ENCODE measurements at places on chromosomes 2 and 18.

GRCh38 chr2:133835821-133836619, 267.8 kb upstream of the NCKAP5 start:
- DNase-seq, result no peak

DNA sequence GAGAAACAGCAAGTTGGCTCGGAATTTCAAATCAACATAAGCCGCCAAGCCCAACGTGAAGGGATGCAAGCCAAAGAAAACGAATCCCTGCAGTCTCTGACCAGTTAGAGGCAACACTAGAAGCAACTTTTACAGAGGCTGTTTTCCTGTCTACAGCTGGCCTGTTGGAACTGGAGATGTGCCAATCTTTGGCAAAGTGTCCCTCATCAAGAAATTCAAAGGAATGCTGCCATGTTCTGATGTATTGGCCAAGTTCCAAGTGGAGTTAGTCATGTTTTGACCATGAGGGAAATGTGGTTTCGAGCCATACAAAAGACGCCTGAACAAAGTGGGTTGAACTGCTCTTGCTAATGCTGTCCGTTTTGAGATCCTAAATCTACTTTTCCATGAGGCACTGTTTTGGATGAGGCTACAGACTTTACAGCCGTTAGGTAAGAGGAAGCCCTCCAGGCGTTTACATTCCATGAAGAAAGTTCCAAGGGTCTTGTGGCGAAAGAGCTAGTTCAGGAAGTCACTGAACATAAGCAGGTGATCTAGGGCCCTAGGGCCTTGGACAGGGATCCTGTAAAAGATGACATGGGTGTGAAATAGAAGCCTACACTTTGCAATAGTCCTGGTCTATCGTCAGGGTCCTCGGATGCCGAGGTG, 140.7 kb upstream of the PXDN start:
- no peak for DNase-seq

DNA sequence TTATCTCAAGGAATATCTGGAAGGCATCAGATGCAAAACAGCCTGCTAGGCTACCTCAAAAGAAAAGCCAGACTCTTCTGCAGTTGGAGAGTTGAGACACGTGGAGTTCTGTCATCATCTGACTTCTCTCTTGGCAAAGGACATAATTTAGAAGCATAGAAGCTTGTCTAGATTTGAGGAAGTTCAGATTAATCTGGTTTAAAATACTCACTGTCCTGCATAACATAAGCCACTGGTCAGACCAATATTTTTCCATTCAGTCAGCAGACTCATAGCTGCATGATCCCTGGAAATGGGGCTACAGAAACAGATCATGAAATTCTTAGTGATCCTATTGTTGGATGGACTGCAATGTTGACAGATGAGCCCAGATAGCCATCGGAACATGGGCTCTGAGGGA, 349.0 kb downstream of the TXNL1 start:
- no peak for DNase-seq

DNA sequence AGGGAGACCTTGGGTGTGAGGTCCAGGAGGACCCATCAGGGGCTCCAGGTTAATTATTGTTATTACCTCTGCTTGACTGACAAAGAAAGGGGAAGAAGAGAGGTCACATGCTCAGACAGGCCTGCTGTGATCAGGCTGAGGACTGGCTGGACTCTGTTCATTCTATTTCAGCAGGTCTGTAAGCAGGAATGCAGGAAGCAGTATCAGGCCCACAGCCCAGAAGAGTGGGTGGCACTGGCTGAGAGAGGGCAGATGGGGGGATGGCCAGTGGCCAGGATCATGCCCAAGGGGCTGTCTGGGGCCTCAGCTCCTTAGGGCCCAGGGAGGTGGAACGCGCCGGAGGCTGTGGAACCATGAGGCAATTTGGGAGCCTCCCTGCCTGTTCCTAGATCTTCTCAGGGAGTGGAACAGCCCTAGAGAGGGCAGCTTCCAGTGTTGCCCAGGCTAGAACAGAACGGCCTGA, 43.7 kb upstream of the ZBTB7C start:
- no peak for DNase-seq

- no peak for DNase-seq
Observed at GRCh38 chr2:190340369-190340768, 3.0 kb upstream of the INPP1 start.

GRCh38 chr2:159290289-159290907, 3.9 kb upstream of the WDSUB1 start:
- DNase-seq, result no peak

- DNase-seq, result no peak
Observed at GRCh38 chr2:76447294-76447693, 736.6 kb upstream of the GCFC2 start.

GRCh38 chr2:8679827-8680731, 1.8 kb upstream of the ID2 start:
- DNase-seq, result no peak

GRCh38 chr2:16608661-16609643, 56.7 kb downstream of the CYRIA start:
- DNase-seq, result peak; percentile 65

DNA sequence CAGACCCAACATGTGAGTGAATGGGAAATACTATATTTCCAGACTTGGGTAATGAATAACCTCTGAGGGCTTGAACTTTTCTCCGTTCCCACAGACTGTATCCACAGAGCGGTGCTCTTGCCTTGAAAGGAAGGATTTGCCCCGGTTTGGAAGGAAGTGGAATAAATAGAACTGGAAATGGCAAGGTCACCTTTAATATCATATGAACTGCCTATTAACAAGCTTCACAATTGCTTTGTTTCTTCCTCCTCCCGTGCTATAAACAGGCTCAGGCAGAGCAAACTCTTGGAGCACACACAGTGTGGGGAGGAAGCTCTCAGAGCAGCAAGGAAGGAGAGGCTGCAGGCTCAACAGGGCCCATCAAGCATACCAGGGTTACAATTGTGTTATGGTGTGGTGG, 28.5 kb upstream of the DARS1 start:
- DNase-seq, result no peak

DNA sequence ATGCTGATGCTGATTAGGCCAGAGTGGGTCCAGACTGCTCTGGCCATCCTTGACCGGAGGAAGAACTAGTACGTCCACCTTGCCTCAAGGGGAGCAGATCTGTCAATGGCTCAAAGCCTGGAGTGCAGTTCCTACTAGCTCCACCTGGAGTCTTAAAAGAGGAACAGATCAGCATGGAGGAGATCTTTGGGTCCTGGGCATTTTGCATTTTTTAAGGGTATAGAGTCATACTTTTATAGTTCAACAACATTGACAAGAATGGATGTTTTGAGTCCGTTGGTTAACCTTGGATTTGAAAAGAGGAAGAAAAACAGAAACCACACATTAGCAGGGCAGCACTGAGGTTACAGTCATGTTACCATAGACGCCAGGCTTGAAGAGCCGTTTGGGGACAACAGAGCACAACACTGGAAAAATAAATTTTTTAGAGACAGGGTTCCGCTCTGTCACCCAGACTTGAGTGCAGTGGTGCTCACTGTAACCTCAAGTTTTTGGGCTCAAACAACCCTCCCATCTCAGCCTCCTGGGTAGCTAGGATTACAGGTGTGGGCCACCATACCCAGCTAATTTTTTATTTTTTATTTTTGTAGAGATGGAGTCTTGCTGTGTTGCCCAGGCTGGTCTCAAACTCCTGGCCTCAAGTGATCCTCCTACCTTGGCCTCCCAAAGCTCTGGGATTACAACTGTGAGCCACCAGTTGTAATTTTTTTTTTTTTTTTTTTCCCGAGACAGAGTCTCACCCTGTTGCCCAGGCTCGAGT, 78.5 kb downstream of the PRKCE start:
- DNase-seq, result no peak

DNA sequence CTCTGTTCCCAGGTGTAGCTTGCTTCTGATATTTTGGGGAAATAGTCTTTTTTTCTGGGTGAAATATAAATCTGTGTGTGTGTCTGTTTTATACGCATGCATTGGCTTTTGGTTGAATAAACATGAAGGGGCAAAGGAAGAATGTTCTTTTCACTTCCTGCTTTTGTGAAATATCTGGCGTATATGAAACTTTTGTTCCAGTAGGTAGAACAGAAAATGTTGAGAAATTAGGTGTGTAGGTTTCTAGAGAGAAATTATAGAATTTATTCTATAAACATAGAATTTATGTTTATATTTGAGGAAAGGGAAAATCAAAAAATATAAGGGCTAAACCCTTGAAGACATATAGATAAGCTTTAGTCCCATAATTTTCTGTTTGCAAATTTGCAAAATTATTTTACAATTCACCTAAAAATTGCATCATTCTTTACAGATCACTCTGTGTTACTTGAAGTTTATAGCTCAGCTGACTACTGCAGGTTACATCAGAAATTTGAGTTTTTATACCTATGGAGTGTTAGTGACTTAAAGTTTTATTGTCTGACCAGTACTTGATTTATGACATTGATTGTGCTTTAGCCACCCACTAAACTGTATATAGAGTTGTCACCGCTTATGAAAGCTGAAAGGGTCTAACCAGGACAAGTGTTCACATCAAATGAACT, 116.1 kb downstream of the FAM117B start:
- no peak for DNase-seq

GRCh38 chr2:226832061-226832460, 3.8 kb upstream of the RHBDD1 start:
- DNase-seq, result no peak

- DNase-seq, result no peak
Observed at GRCh38 chr2:223161873-223162458, 110.0 kb downstream of the KCNE4 start.

- no peak for DNase-seq
Observed at GRCh38 chr2:160735696-160736095, 242.1 kb upstream of the RBMS1 start.

DNA sequence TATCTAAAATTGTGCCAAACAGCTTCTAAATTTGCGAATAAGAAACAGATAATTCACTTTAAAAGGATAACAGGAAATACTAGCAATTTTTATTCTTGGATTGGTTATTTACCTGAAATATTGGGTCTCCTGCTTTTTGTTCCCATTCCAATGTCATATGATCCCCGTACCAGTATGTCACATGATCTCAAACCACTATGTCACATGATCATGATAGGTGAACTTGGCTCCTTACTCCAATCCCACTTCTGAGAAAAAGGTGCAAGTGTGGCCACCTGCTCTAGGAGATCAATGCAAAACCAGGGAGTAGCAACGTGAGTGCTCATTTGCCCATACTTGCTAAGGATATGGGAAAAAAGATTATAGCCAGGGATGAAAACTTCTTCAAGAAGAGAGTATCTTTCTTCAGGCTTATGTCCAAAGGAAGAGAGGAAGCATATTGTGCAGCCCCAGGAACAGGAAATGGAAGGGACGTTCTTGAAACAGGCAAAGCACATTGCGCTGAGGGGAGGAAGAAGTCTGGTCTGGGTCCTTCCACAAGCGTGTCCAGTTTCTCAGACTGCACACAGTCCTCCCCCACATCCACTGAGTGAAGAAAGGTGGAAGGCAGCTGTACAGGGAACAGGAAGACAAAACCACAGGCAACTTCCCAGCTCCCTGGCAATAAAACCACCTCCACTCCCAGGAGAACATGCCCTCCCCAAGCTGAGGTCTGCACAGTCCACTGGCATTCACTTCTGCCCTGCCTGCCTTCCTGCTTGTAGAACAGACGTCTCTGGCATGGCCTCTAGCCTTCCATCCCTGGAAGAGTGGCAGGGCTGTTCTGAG, at the start of gene LYG2:
Gene LYG2 (minus strand): TSS at position 176 of the 828 bp plus-strand sequence. CDS start 1,406 bp downstream, outside the sequence.
- DNase-seq, result no peak

- no peak for DNase-seq
Observed at GRCh38 chr2:11043245-11043644, 112.0 kb upstream of the SLC66A3 start.

- DNase-seq, result no peak
Observed at GRCh38 chr2:12440731-12441130, 276.0 kb upstream of the TRIB2 start.

DNA sequence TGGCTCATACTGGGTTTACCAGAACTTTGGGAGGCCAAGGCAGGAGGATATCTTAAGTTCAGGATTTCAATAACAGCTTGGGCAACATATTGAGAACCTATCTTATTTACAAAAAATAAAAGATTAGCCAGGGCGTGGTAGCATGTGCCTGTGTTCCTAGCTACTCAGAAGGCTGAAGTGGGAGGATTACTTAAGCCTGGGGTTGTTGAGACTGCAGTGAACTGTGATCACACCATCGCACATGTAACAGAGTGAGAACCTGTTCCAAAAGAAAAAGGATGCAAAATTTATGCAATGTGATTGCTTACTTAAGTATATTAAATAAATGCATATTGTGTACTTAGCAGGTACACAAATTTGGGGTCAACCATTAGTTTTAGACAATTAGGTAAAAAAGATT, 768.9 kb upstream of the CDH7 start:
- DNase-seq, result no peak

GRCh38 chr2:60408811-60409530, 144.5 kb downstream of the BCL11A start:
- no peak for DNase-seq

- peak; percentile 25 for DNase-seq
Observed at GRCh38 chr2:238970553-238971081, 122.7 kb downstream of the TWIST2 start.

- DNase-seq, result no peak
Observed at GRCh38 chr18:10086458-10087210, 172.8 kb downstream of the VAPA start.

DNA sequence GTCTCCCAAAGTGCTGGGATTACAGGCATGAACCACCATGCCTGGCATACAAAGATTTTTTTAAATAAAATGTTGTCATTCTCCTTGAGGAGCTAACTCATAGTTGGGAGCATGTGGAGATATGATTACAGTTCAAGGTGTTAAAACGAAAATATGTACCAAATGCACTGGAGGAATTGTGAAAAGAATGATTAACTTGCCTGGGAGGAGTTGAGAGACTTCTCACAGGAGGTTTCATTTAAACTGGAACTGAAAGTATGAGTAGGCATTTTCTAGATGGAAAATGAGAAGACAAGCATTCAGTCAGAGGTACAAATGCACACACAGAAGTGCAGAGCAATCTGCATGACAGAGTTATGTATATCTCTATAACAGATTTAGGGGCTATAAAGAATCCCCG, 126.6 kb upstream of the PDE1A start:
- no peak for DNase-seq

DNA sequence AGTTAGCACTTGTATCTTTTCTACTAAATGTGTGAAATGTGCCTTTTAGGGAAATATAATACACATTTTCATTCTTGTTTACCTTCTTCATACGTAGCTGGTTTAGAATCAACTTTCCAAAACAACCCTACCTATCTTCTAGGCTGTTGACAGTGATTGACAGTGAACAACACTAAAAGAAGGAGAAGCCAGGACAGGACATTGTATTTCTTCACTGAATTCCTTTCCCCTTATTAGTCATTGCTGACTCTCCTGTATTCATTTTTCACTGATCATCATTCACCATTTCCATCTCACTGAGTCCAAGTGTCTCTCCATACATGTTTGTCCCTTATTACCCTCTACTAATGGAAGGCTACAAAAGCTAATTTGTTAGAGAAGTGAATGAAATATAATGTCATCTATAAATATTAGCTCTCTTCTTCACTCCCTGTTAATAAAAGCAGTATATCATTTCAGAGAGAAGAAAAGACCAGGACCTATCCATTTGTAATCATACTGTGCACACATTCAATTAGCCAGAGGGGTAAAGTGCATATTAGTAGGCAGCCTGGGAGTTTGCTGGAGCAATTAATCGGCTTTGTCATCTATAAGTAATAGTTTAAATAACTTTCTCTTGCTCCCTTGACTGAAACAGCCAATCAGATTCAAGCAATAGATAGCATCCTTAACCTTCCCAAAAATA, 192.5 kb upstream of the FOSL2 start:
- no peak for DNase-seq

GRCh38 chr2:8851811-8852560, 14.6 kb upstream of the KIDINS220 start:
- no peak for DNase-seq

- no peak for DNase-seq
Observed at GRCh38 chr18:41917181-41917580, 37.9 kb upstream of the PIK3C3 start.

Data from stimulated activated CD4-positive, alpha-beta T cell treated with anti-CD3 and anti-CD28 coated beads, Interleukin-15, amount 100 ng/mL, for 1 hour (primary cell).